Stimulated activated CD4-positive, alpha-beta T cell treated with anti-CD3 and anti-CD28 coated beads, Interleukin-15, amount 100 ng/mL, for 1 hour (primary cell): ENCODE measurements at places on chromosomes 1 and 21.

- no peak for DNase-seq
Measured at GRCh38 chr1:223844787-223845036, 1.0 kb downstream of the TP53BP2 start.

- no peak for DNase-seq
Measured at GRCh38 chr1:170886460-170886859, 48.9 kb upstream of the MROH9 start.

- DNase-seq: no peak
Measured at GRCh38 chr1:231720652-231721325, 94.2 kb downstream of the DISC1 start.

DNA sequence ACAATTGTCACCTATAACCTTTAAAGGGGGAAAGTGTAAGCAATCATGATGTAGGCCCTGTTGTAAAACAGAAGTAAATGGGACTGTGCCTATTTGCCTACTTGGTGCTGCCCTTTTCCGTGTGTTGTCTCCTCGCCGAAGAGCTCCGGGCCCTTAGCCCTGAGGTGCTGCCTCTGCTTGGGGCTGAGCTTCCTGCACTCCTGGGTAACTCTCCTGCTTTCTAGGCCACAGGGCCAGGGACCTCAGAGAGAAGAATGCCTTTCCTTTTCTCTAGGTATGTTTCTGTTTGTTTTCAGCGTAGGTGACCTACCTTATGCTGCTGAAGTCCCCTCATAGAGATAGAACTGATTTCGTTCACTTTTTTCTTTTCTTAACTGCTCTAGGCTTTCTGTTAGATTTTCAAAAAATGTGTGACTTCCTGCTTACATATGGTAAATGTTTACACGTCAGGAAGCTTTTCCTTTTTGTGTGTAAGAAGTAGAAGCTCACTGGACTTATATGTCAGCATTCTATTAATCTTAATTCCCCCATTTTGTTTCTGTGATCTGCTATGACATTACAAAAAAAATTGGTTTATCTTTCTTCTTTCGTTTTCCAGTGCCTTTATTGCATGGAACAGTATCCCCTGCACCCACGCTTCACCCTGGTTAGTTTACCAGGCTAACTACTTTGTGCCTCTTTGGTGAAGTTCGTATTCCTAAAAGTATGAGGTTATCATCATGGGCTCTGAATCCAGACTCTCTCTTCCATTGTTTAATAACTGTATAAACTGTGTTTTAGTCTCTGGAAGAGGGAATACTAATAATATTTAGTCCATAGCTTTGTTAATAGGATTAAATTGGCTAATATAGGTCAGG lies 61.7 kb downstream of the ITSN1 start:
- no peak for DNase-seq
